T-cell (primary cell): ENCODE measurements at places on chromosomes 3 and 15.

DNA sequence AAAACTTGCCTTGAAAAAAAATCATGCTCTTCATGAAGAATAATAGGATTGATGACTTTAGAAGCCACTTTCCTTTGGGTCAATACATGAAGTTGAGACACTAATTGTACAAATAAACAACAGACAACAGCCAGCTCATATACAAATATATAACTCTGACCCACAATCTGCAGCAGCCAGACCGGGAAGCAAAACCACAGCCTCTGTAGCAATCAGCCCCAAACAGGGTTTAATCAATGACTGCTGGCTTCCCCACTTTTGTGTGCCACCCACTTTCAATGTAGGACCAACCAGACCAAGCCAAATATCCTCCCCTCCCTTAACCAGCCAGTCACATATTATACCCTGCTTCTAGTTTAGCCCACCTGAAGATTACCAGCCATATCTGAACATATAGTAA is 39.0 kb downstream of the IFT57 start:
- H3K4me3 ChIP-seq, result no peak overlapping the region
- H3K36me3 ChIP-seq, result no peaks in the 10 kb centered on the region
- no peaks in the 10 kb centered on the region for H3K4me1 ChIP-seq

- H3K4me3 ChIP-seq, result no peak overlapping the region
- H3K27me3 ChIP-seq, result peaks cover 8% of the 10 kb centered on the region
- no peak for DNase-seq
- H3K36me3 ChIP-seq, result no peaks in the 10 kb centered on the region
Observed at GRCh38 chr3:141853629-141854168, 22.7 kb upstream of the ATP1B3 start.

GRCh38 chr3:99919694-99920093 is 102.0 kb downstream of the CMSS1 start:
- no peaks in the 10 kb centered on the region for H3K36me3 ChIP-seq
- no peaks in the 10 kb centered on the region for H3K27me3 ChIP-seq
- no peak overlapping the region for H3K4me3 ChIP-seq
- H3K27ac ChIP-seq, result no peak overlapping the region
- no peak for DNase-seq

DNA sequence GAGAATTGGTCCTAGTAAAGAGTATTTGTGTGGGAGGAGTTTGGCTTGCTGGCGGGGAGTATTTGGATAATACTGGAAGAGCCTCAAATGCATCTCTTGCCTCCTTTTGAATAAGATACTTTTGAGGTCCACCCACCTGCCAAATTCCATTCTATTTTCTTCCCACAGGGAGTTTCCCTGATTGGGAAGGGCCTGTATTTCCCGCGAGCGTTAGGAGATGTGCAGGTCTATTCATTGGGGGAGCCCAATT is 406 bp upstream of the RASA2 start:
- H3K4me1 ChIP-seq, result peaks cover 44% of the 10 kb centered on the region
- H3K27me3 ChIP-seq, result no peaks in the 10 kb centered on the region
- H3K4me3 ChIP-seq, result peak overlapping the region; percentile 64
- no peaks in the 10 kb centered on the region for H3K36me3 ChIP-seq

DNA sequence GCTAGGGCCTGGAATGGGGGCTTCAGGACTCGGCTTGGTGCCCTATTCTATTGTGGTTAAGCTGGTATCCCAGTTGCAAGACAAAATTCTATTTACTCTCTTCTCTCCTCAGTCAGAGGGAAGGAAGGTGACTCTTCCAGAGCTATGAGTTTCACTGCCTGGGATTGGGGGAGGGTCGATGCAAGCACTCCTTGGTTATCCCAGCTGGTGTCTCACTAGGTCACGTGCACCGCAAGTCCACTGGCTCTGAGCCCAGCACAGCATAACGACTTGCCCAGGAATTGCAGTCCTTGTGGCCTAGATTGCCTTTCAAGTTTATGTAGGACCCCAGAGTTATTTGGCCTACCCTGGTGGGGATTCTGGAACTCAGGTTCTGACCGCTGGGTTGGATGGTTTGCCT is 958.8 kb downstream of the IGSF11 start:
- H3K36me3 ChIP-seq, result no peaks in the 10 kb centered on the region
- H3K4me3 ChIP-seq, result no peak overlapping the region
- no peak for DNase-seq
- no peaks in the 10 kb centered on the region for H3K27me3 ChIP-seq

DNA sequence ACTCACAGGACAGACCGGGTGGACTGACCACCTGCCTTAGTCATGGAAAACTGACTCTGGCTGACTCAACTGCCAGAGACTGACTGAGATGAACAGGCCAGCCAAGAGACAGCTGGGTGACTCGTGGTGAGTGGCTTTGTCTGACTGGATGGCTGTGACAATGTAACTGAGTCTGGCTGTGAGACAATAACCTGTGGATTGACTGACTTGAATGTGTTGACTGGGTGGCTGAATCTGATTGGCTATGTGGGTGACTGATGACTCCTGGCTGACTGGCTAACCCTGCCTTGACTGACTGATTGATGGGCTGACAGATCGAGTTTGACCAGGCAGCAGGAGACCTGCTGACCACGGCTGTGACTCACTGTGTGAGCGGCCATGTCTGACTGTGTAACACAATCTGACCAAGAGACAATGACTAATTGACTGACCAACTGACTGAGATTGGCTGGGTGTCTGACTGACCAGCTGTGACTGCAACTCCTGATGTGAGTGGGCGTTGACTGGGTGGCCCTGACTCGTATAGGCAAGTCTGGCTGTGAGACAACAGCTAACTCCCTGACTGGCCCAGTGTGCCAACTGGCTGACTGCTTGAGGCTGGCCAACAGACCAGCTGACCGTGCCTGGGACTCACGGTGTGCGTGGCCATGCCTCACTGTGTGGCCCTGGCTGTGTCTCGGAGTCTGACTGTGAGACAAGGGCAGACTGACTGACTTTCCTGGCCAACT is 509.1 kb downstream of the SHQ1 start:
- H3K36me3 ChIP-seq, result no peaks in the 10 kb centered on the region
- no peak overlapping the region for H3K4me3 ChIP-seq

DNA sequence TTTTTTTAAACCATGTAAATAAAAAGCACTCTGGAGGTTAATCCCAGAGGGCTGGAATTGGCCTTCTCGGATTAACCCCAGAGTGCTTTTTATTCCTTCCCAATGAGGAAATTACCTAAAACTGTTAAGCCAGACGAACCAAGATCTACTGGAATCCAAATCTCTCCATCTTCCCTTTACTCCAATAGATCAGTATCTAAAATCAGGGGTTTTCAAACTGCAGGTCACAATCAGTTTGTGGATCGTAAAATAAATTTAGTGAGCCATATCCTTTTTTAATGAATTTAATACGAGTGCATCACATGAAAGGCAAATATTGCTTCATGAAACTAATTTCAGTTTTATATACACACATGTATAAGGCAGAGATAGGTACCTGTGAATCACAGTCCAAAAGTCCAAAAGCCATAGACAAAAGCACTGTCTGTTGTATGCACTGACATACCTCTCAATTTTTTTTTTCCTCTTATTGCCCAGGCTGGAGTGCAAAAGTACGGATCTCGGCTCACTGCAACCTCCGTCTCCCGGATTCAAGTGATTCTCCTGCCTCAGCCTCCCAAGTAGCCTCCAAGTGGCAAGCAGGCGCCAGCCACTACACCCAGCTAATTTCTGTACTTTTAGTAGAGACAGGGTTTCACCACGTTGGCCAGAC is 61.3 kb downstream of the TBL1XR1 start:
- H3K4me3 ChIP-seq, result no peak overlapping the region
- H3K27ac ChIP-seq, result no peak overlapping the region
- H3K4me1 ChIP-seq, result peaks cover 18% of the 10 kb centered on the region
- no peaks in the 10 kb centered on the region for H3K27me3 ChIP-seq
- no peak for DNase-seq

- H3K4me1 ChIP-seq, result no peaks in the 10 kb centered on the region
- DNase-seq, result no peak
- H3K27ac ChIP-seq, result no peak overlapping the region
- H3K27me3 ChIP-seq, result no peaks in the 10 kb centered on the region
Observed at GRCh38 chr3:34863485-34863884, 775.8 kb upstream of the ARPP21 start.

GRCh38 chr3:114452256-114452655 is 158.4 kb downstream of the TIGIT start:
- H3K27ac ChIP-seq, result no peak overlapping the region
- H3K4me3 ChIP-seq, result no peak overlapping the region
- H3K27me3 ChIP-seq, result no peaks in the 10 kb centered on the region
- H3K4me1 ChIP-seq, result peaks cover 13% of the 10 kb centered on the region
- H3K36me3 ChIP-seq, result no peaks in the 10 kb centered on the region
- DNase-seq, result no peak

- no peak for DNase-seq
- H3K36me3 ChIP-seq, result no peaks in the 10 kb centered on the region
Observed at GRCh38 chr3:143421556-143421955, 302.0 kb downstream of the CHST2 start.

- H3K4me3 ChIP-seq, result peak overlapping the region; percentile 53
- H3K27me3 ChIP-seq, result peaks cover 60% of the 10 kb centered on the region
- no peaks in the 10 kb centered on the region for H3K36me3 ChIP-seq
- H3K27ac ChIP-seq, result no peak overlapping the region
- H3K4me1 ChIP-seq, result peaks cover 33% of the 10 kb centered on the region
Observed at GRCh38 chr15:96333131-96334016, 2.9 kb downstream of the NR2F2 start.

- H3K27ac ChIP-seq, result no peak overlapping the region
- peaks cover 15% of the 10 kb centered on the region for H3K36me3 ChIP-seq
- no peak overlapping the region for H3K4me3 ChIP-seq
- no peaks in the 10 kb centered on the region for H3K4me1 ChIP-seq
- H3K27me3 ChIP-seq, result no peaks in the 10 kb centered on the region
- DNase-seq, result no peak
Observed at GRCh38 chr15:41464889-41465580, 28.6 kb upstream of the ITPKA start.

DNA sequence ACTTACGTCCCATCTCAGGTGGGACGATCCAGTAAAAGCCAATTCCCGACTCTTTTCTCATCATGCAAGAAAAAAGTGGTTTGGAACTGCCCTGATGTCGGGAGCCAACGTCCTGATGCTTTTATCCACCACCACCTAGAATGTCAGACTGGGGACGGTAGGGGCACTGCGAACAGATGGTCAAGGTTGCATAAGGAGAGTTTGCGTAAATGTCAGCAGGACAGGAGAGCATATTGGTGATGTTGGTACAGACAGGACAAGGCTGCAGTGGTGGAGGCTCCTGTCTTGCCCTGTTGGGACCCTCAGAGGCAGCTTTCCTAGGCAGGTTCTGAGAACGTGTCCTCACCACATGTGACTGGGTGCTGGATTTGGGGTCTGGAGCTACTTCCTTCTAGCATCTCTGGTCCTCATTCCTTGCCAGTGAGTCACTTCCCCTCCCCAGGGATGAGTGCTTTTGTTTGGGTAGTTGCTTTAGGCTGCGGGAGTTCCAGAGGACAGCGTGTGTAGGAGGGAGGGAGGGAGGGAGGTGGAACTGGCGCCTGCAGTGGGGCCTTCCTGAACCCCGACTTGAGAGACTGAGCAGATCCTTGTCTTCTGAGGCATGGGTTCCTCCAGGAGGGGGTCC is 21.0 kb downstream of the THSD4 start:
- H3K36me3 ChIP-seq, result no peaks in the 10 kb centered on the region
- no peak overlapping the region for H3K4me3 ChIP-seq
- no peak overlapping the region for H3K27ac ChIP-seq
- peaks cover 15% of the 10 kb centered on the region for H3K27me3 ChIP-seq
- DNase-seq, result no peak

DNA sequence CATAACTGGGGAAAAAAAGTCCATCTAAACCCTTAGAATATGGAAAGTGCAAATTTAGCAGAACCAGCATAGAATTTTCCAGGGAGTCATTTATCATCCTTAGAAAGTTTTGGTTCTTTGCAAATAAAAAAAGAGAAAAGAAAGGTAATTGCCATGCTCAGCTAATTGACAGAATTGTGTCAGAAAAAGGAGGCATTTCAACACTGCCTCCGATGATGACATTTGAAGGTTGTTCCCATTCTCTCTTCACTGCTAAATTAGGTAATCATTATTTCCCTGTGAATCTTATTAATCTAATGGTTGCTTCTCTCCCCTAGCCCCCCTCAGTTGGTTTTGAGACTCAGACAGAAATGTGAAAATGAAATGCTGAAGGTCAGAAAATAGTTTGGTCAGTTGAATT is 139.2 kb downstream of the PDCD6IP start:
- no peaks in the 10 kb centered on the region for H3K4me1 ChIP-seq
- no peaks in the 10 kb centered on the region for H3K27me3 ChIP-seq

GRCh38 chr15:51267051-51267702 is 71.2 kb downstream of the CYP19A1 start:
- H3K4me1 ChIP-seq, result no peaks in the 10 kb centered on the region
- no peak for DNase-seq
- no peak overlapping the region for H3K27ac ChIP-seq
- no peaks in the 10 kb centered on the region for H3K36me3 ChIP-seq

DNA sequence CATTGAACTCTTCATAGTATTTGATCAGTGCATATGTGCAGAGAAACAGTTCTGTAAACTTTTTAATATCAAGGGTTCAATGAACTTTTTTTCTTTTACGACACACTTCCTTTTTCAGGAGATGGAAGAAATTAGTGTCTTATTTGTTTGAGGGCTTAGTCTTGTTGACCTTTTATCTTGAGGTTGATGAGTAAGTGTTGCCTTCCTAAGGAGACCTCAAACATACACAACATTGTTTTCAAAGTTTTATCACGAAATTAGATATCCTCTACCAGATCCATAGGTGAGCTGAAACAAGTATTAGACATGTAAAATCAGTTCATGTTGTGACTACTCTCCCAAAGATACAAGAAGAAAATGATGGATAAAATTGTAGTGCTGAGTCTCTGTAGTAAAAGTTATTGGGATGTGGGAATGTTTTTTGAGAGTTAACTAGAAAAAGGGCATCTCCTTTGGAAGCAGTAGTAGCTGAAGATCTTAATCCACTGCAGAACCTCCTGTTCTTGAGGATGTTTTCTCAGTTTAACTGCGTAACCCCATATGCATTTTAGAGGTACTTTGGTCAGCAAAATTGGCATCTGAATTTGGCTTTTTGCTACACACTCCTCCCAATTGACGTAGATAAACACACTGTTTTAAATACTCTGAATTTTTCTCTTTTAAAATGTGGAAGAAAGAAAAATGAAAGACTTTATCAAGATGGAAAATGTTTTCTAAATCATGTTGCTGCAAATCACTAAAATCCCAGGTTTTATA is 116.8 kb downstream of the GALK2 start:
- H3K27me3 ChIP-seq, result no peaks in the 10 kb centered on the region
- no peak overlapping the region for H3K4me3 ChIP-seq

DNA sequence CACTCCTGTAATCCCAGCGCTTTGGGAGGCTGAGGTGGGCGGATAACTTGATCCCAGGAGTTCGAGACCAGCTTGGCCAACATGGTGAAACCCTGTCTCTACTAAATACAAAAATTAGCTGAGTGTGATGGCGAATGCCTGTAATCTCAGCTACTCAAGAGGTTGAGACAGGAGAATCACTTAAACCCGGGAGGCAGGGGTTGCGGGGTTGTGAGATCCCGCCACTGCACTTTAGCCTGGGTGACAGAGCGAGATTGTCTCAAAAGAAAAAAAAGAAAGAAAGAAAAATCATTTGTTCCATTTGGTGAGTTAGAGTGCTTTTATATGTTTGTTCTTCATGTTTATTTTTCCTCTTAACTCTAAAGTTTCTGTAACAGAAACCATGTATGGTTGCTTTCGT is 7.3 kb downstream of the NCK1 start:
- H3K27ac ChIP-seq, result no peak overlapping the region
- peaks cover 41% of the 10 kb centered on the region for H3K4me1 ChIP-seq
- peaks cover 21% of the 10 kb centered on the region for H3K36me3 ChIP-seq
- no peaks in the 10 kb centered on the region for H3K27me3 ChIP-seq
- DNase-seq, result no peak
- no peak overlapping the region for H3K4me3 ChIP-seq

GRCh38 chr3:183360971-183361624 is 67.3 kb downstream of the MCF2L2 start:
- no peaks in the 10 kb centered on the region for H3K27me3 ChIP-seq
- H3K4me3 ChIP-seq, result no peak overlapping the region
- DNase-seq, result no peak
